Activated naive CD8-positive, alpha-beta T cell treated with anti-CD3 and anti-CD28 coated beads, Interleukin-2, amount 50 U/mL, for 24 hours (primary cell): ENCODE measurements at places on chromosomes 1 and 21.

- DNase-seq, result no peak
These were observed 37.2 kb upstream of the NPL start for GRCh38 chr1:182752077-182752988.

GRCh38 chr1:27430903-27431600 lies 38.6 kb downstream of the GPR3 start:
- no peak for DNase-seq

DNA sequence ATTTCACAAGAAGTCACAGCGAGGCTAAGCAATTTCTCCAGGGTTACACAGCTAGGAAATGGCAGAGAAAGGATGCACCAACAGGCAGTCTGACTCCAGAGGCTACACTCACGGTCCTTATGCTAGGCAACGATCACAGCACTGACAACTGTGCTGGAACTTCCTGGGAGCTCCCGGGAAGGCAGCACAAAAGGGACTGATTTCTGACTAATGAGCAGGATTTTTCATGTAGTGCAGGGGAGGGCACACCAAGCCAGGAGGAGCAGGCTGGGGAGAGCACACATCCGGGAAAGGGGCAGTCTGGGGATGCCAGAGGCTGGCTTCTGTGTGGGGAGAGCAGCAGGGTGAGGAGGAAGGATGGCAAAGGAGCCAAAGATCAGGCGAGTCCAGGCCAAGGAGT lies 486.7 kb downstream of the OMA1 start:
- DNase-seq, result no peak

- no peak for DNase-seq
These were observed 56.4 kb upstream of the SAMSN1 start for GRCh38 chr21:14602382-14602958.

DNA sequence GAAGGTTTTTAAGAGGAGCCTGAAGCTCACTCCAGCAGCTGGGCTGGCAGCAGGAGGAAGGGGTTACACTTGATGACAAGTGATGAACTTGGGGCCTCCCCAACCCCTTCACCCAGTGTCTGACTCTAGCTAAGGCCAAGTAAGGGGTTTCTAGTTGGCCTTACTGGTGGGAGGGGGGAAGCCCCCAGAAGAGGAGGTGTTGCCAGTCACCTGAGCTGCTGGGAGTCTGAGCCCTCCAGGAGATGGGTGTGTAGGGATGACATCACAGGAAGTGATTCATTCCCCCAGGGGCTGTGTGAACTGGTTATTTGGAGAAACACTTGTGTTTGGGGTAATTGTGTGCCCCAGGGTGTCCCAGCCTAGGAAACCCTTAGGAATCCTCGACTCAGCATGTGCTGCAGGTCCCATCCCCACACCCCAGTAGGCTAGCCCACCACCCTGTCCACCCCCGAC lies 3.1 kb downstream of the PADI1 start:
- peak; percentile 72 for DNase-seq

DNA sequence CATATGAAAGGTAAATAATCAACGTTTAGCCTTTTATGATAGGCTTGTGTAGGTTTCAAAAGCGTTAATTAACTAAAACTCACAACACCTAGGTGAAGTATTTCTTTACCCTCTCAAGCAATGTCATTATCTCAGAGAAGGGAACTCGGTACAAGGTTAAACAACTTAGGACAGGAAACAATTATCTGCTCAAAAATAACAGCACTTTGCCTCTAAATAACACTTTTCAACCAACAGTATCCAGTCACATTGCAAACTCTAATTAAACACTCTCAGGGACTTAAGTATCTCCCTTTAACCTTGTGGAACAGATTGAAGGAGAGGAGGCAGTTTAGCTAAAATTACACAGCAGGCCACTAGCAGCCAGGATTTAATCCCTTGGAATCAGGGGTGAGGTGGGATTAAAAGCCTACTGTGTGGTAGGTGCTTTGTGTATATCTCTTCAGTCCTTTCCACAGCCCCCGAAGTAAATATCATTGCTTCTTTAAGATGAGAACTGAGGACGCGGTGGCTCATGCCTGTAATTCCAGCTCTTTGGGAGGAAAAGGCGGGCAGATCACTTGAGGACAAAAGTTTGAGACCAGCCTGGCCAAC lies 5.2 kb upstream of the AKNAD1 start:
- no peak for DNase-seq

DNA sequence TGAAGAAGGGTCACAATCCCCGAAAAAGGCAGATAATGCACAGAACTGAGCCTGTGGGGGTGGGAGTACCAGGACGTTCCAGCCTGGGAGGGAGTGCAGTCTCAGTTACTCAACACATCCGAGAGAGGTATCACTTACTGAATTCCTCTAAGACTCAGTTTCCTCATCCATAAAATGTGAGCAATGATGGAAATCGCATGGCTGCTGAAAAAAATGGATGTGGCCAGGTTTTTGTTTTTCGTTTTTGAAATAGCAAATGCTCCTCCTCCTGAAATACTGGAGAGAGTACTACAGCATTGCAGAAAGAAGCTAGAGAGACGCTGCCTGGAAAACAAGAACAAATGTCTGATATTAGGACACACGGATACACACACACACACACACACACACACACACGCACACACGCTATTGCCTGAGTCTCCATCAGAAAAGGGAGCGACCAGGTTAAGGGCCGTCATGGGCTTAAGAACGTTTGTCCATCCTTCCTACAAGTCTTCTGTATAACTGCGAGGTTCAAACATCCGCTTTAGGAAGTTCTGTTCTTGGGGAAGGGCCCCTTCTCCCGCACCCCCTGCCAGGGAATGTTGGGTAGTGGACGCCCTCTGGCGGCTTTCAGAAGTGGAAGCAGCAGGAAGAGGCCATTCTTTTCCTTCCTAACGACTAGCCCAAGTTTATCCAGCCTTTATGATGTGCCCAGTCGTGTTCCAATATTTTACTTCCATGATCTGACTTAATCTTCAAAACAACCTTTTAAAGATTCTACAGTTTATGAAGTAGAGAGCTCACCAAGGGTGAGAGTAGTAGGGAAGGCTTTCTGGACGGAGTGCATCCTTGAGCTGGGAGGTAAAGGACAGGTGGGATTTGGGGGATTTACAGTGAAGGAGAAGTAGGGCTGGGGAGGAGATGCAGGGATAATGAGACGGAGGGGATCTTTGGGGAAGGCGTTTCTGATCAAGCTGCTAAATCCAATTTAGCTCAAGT lies 699 bp upstream of the NES start:
- peak; percentile 41 for DNase-seq

- DNase-seq, result no peak
These were observed 11.5 kb downstream of the OTUD3 start for GRCh38 chr1:19893687-19894086.

GRCh38 chr1:210790196-210790595 lies 343.8 kb downstream of the KCNH1 start:
- no peak for DNase-seq

- no peak for DNase-seq
These were observed 5.6 kb downstream of the MAP3K21 start for GRCh38 chr1:233333086-233333485.

GRCh38 chr1:172976222-172977041 lies 74.3 kb downstream of the TNFSF18 start:
- no peak for DNase-seq

GRCh38 chr1:162430583-162430982 lies 18.6 kb upstream of the SH2D1B start:
- DNase-seq, result no peak

GRCh38 chr1:18950401-18951026 lies 6.0 kb downstream of the IFFO2 start:
- DNase-seq, result peak; percentile 38

DNA sequence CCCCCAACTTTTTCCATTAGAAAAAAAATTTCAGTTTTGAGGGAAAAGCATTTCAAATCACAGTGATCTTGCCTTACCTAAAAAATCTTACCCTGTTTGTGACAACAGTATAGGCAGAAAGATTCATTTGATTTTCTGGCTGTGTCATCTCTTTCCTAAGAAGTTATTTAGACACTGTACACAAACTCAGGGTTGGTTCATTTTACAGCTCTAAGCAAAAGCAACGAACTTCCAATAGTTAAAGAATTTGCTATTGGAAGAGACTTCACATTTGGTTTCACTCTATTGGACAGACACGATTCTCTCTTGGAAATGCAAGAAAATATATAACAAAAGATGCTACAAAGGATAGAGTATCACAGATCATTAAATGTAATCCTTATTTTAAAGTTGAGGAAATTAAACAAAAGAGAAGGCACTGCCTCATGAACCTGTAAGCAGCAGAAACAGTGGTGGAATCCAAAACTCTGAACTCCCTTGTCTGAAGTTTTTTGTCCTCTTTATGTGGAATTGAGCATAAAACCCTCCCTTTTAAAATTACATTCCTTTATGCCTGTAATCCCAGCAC lies 20.8 kb downstream of the EYA3 start:
- DNase-seq, result no peak

DNA sequence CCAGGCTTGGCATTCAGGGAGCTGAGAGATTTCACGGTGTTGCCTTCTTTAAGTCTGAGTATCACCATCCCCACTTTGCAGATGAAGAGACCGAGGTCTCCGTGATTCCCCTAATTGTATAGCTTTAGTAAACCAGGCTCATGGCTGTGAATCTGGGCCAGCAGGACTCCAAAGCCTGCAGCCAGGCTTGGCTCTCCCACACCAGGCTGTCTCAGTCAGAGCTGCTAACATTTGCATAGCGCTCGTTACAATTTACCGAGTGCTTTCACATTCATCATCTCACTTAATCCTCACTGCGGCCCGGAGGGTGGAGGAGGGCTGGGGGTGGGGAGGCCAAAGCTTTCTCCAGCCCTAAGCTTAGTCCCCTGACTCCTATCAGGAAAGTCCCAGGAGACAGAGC lies 11.7 kb downstream of the C1orf94 start:
- DNase-seq, result no peak

- DNase-seq, result no peak
These were observed 84.8 kb downstream of the NR5A2 start for GRCh38 chr1:200112290-200112689.

GRCh38 chr1:160168609-160169369 lies 17.4 kb downstream of the ATP1A4 start:
- DNase-seq, result no peak
